ENCODE measurements at places on chromosomes 11 and 22.

GRCh38 chr11:94741022-94741679 lies 27.0 kb upstream of the AMOTL1 start:
- peak; percentile 19 for DNase-seq

DNA sequence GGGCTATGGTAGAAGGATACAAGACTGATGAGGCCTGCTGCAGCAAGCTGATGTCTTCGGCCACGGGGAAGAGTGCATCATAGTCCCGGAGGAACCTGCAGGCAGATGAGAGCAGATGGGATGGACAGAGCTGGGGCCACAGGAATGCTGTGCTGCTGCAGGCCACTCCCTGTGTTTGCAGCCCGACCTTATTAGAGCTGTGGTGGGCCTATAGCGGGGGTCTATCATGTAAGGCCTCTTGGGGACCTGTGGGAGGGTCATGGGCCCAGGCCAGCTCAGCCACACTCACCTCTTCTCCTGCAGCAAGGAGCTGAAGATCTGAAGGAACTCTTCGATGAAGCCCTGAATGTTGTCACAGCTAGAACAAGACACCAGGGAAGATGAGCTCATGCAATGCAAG lies 31.9 kb downstream of the ASCC2 start:
- no peak for DNase-seq

DNA sequence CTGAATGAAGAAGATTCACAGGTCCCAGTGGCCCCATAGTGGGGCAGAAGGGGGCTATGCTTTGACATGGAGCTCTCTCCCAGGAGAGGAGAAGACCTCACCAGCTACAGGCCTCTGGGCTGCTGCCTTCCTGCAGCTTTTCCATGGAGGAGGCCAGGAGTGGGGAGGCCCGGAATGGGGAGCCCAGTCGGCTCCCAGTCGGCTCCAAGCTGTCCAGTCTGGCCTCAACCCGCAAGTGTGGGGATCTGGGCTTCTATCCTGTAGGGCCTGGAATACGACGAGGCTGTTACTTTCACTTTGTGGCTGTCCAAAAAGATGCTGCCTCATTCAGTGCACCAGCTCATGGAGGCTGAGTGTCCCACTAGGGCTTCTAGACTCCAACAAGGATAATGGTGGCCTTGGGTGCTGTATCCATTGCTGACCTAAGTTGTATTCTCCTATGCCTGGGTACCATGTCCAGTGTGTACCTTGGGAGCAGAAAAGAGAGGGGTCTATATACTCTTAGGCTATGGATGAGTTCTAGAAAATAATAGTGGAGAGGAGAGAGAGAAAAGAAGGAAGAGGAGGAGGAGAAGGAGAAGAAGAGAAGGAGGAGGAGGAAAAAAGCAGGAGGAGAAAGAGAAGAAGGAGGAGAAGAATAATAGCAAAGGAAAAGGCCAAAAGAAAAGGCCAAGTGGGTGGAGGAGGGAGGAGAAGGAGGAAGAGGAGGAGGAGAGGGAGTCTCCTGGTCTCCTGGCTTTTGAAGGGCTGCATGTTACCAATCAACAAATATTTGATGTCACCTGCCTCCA lies 1.1 kb downstream of the MYO18B start:
- no peak for DNase-seq

- no peak for DNase-seq
These were observed 37.6 kb downstream of the LIF start for GRCh38 chr22:30208631-30209603.

- DNase-seq = no peak
These were observed 276.6 kb upstream of the CADM1 start for GRCh38 chr11:115780646-115781362.
